Activated T-cell treated with anti-CD3 and anti-CD28 coated beads, Interleukin-2, amount 50 U/mL, for 72 hours (primary cell): ENCODE measurements at places on chromosomes 1 and 21. TPM values are rescaled to one million over a fixed set of nuclear protein-coding genes. Genes with fewer than 3 reads are reported as not detected.

SRGAP2C gene
- total RNA-seq = 19.1 TPM

PRDX6 gene
- total RNA-seq = 147 TPM

DNA sequence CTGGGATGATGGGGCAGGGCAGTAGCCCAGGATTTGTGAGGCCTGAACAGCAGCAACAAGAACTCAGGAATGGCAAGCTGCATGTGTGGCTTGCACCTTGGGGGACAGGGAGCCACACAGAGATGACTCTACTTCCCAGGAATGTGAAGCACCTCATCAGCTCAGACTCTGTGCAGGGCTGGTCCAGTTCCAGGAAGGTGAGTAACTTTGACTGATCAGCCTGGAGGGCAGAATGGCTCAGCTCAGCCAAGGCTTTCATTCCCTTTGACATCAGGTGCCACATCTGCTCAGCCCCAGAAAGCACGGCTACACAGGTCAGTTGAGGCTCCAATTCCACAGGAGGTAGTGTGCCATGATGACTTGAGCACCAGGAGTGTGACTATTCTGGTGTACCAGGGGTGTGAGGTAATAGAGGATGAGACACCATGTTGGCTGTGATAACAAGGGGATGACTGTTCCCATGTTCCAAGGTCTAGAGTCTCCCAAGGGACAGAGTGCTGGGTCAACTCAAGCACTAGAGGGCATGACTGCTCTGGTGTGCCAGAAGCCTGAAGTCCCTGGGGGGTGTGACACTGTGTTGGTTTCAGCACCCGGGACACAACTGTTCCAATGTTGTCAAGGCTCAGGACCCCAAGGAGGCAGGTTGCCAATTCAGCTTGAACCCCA lies 625.8 kb upstream of the ADGRL2 start:
- DNase-seq = no peak
- no peaks in the 10 kb centered on the region for H3K27me3 ChIP-seq
- no peak overlapping the region for H3K27ac ChIP-seq
- no peaks in the 10 kb centered on the region for H3K36me3 ChIP-seq
- H3K4me1 ChIP-seq = no peaks in the 10 kb centered on the region
- H3K4me3 ChIP-seq = no peak overlapping the region

DNA sequence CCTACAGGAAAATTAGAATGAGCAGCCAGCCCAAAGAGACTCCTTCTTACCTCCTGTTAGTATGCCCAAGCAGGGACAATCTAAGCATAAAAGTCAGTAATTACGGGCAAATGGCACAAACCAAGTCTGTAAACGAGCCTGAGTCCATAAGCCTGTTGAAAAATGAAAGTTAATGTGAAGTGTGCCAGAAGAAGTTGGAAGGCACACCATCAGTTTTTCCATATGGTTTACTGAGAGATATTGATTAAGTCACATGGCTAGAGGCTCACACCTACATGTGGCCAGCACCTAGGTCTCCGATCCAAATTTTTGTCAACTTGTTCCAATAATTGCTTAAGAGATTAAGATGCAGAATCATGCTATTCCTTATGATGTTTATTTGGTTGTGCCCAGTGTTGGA lies 242.4 kb upstream of the CSF3R start:
- H3K27me3 ChIP-seq = peaks cover 19% of the 10 kb centered on the region
- H3K36me3 ChIP-seq = no peaks in the 10 kb centered on the region
- no peak overlapping the region for H3K27ac ChIP-seq
- no peaks in the 10 kb centered on the region for H3K4me1 ChIP-seq
- no peak overlapping the region for H3K4me3 ChIP-seq

GRCh38 chr1:1038694-1039093 lies 18.8 kb downstream of the AGRN start:
- H3K27ac ChIP-seq = no peak overlapping the region
- no peak for DNase-seq
- H3K36me3 ChIP-seq = no peaks in the 10 kb centered on the region
- peak overlapping the region; percentile 89 for H3K4me3 ChIP-seq
- peaks cover 23% of the 10 kb centered on the region for H3K4me1 ChIP-seq
